ENCODE measurements at places on chromosomes 7 and 10. TPM values are rescaled to one million over a fixed set of nuclear protein-coding genes. Genes with fewer than 3 reads are reported as not detected.

- no peak for DNase-seq
Measured at GRCh38 chr10:43944381-43945093, 295.9 kb upstream of the ZNF32 start.

DNA sequence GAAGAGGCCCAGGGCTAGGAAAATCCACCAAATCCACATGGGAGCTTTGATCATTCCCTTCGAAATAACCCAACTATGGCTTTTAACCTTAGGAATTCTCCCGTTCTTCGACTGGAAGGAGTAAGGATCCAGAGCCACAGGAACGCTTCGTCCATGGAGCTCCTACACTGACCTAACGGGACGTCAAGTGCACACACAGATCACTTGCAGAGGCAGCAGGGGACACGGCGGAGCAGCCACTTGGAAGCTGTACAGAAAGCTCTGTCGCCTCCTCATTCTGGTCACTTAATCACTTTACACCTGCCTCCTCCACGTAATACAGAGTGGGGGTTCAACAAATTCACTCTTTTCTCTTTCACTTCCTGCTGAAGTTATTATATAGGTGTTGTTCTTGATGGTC, 43.9 kb downstream of the RSU1 start:
- peak; percentile 39 for DNase-seq

Gene SLIT1
- total RNA-seq, result 0.17 TPM

GRCh38 chr7:22339725-22340390, 17.1 kb downstream of the RAPGEF5 start:
- DNase-seq, result no peak

DNA sequence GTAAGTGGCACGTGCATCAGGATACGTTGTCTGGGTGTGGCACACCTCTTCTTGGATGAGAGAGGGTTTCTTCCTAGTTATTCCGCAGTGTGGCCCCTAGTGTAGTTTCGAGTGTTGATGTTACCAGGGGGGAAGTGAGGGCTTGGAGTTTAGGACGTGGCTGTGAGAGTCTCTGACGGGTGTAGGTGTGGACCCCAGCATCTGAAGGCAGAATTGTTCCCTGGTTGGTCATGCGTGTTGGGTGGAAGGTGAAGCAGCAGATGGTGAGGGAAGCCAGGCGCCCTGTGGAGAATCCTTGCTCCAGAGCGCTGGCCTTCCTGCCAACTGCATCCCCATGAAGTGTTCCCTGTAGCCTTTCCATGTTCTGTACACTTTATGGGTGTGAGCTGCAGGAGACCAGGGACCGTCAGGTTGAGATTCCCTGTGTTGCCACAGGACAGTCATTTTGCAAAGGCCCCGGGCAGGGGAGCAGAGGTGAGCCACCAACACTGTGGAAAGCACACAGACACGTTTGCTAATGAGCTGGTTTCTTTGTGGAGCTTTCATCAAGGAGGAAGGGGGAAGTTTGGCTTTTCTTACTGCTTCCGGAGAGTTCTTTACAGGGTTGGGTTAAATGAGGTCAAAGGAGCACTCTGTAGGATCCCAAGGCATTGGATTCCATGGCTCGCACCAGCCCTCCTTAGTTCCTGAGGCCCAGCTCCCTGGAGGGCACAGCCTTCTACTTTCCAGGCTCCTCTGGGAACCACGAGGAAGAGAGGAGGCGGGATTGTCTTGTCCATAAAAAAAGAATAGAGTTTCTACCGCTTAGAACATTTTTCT, 32.0 kb downstream of the TSPAN14 start:
- DNase-seq, result no peak

GRCh38 chr10:1267568-1267967, 211.4 kb downstream of the WDR37 start:
- DNase-seq, result no peak

GRCh38 chr7:141071260-141071854, 2.5 kb upstream of the TMEM178B start:
- DNase-seq, result peak; percentile 60

- DNase-seq, result no peak
Measured at GRCh38 chr7:130560972-130561371, 69.1 kb downstream of the MEST start.
